ENCODE measurements at places on chromosomes 4 and X.

GRCh38 chrX:136168929-136169735, 21.8 kb downstream of the FHL1 start:
- H3K4me1 ChIP-seq: no peaks in the 10 kb centered on the region
- no peaks in the 10 kb centered on the region for H3K36me3 ChIP-seq
- no peak for DNase-seq
- H3K27me3 ChIP-seq: no peaks in the 10 kb centered on the region
- no peak overlapping the region for H3K27ac ChIP-seq
- no peak overlapping the region for H3K4me3 ChIP-seq

DNA sequence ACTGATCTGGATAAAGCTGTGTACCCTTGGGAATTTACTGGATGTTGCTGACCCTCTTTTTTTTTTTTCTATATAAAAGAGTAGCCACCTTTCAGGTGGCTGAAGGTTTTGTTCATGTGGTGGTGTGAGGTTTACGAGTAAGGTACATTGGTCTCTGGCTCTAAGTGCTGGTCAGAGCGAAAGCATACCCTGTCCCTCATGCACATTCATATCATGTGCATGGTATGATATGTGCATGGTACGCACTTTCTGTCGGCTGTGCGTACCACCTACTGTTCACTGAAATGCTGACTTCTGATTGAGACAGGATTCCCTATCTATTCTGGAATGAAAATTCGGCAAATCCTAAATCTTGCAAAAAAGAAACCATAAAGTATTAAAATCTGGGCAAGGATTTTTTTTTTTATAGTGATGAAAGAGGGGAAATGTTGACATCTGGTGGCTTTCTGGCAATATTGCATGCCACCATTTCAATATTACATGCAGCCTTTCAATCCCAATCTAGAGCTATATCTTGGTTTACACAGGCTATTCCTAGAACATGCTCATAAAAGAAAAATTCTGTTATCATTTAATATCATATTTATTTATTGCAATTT, 32.8 kb downstream of the FAM149A start:
- H3K4me3 ChIP-seq: peak overlapping the region; percentile 37
- H3K27ac ChIP-seq: no peak overlapping the region
- no peaks in the 10 kb centered on the region for H3K27me3 ChIP-seq

GRCh38 chrX:10172877-10173276, 16.1 kb downstream of the CLCN4 start:
- H3K27ac ChIP-seq: no peak overlapping the region
- H3K4me3 ChIP-seq: no peak overlapping the region
- no peaks in the 10 kb centered on the region for H3K36me3 ChIP-seq
- peaks cover 3% of the 10 kb centered on the region for H3K4me1 ChIP-seq
- no peaks in the 10 kb centered on the region for H3K27me3 ChIP-seq

DNA sequence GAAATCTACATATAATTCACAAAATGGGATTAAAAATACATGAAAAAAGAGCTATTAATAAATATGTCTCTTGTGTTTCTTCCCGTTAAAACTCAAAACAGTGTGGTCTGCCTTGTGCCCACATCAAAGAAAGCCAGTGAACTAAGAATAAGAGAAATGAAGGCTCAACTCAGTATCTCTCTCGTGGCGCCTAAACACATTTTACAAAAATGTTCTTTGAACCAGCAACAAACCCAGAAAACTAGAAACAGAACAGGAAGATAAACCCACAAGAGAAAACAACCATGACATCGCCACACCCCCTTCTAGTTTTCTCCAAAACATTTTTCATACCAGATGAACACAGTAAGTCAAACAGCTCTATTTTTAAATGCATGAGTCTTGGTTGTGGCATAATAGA, 130.1 kb downstream of the DCHS2 start:
- H3K27me3 ChIP-seq: peaks cover 14% of the 10 kb centered on the region
- peaks cover 9% of the 10 kb centered on the region for H3K4me1 ChIP-seq
- DNase-seq: peak; percentile 80
- H3K36me3 ChIP-seq: no peaks in the 10 kb centered on the region

DNA sequence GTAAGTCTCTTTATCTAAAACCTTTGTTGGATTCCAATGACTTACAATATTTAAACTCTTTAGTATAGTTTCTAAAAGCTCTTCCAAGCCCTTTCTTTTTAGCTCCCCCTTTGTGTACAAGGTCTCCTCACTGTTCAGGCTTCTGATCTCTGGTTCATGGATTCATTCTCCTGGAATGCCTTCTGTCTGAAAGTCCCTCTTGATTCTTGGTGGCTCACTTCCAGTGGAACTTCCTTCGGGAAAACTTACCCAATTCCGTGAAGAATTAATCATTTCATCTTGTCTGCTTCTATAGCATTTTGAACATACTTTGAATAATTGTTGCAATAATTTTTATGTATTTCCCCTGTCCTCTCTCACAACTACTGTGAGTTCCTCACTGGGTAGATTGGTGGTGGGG, 3.6 kb downstream of the ARHGAP24 start:
- H3K4me1 ChIP-seq: no peaks in the 10 kb centered on the region
- no peaks in the 10 kb centered on the region for H3K36me3 ChIP-seq
- no peaks in the 10 kb centered on the region for H3K27me3 ChIP-seq
- no peak overlapping the region for H3K27ac ChIP-seq
- no peak for DNase-seq
- H3K4me3 ChIP-seq: no peak overlapping the region

DNA sequence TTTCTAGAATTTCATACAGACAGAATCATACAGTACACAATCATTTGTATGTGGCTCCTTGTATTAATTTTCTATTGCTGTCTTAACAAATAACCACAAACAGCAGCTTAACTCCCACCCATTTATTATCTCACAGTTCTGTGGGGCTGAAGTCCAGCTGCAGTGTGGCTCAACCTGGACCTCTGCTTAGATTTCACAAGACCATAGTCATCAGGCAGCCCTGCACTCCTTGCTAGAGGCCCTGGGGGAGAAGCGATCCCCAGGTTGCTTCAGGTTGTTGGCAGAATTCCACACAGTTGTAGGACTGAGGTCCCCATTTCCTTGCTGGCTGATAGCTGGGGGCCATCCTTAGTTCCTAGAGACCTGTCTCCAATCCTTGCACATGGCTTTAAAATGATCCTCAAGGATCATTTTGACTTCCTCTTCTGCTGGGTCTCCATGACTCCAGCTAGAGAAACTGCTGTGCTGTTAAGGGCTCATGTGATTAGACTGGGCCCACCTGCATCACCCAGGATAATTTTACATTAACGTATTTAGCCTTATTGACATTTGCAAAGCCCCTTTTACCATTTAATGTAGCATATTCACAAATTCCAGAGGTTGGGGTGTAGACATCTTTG, 60.9 kb upstream of the SMAD1 start:
- H3K36me3 ChIP-seq: no peaks in the 10 kb centered on the region
- H3K27ac ChIP-seq: no peak overlapping the region
- H3K4me1 ChIP-seq: no peaks in the 10 kb centered on the region
- H3K4me3 ChIP-seq: no peak overlapping the region
- DNase-seq: no peak
- no peaks in the 10 kb centered on the region for H3K27me3 ChIP-seq
